GM12878 (cell line): ENCODE measurements at places on chromosomes 1 and 21.

GRCh38 chr1:47776667-47777131 is 220.5 kb downstream of the TRABD2B start:
- no peak for DNase-seq

DNA sequence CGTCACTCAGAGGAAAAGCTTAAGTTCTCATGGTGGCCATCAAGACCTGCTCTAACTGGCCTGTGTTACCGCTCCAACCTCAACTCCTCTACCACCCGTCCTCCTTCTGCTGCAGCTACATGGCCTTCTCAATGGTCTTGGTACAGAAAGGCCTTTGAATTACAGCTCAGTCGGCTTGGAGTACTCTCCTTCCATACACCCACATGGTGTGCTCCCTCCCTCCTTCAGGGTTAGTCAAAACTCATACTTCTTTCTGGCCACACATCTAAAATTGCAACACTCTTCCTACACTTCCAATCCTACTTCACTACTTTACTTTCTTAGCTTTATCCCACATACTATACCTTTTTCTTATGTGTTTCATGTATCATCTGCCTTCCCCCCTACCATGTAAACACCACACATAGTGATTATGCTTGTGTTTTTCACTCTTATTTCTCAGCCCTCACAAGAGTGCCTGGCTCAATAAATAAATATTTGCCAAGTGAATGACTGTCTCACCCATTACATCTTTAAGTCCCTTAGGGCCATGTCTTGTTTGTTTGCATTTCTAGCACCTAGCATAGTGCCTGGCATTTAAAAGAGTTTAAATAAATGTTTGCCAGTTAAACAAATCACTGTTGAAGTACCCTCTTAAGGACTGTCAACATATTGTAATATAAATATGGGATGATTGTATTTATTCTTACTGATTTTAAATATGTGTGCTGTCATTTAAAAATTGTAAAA is 37.6 kb upstream of the HMCN1 start:
- no peak for DNase-seq

DNA sequence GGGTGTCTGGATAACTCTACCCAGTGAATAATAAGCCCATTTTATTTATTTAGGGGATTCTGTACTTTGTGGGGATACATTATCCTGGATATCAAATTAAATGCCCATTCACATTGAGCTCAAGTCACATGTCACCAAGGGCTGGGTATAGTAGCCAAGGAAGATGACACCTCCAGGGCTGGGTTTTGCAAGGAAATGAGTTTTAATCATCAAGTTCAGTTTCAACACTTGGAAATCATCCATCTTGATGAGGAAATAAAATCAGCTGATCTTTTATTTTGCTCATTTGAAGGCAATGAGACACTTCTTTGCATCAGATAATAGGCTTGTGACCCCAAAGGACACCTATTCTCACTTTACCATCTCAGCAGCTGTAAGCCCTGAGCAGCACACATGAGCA is 80.0 kb upstream of the TNR start:
- no peak for DNase-seq

GRCh38 chr1:109802901-109803561 is 39.3 kb upstream of the EPS8L3 start:
- no peak for DNase-seq

- no peak for DNase-seq
Observed at GRCh38 chr1:38370716-38371504, 324.3 kb upstream of the POU3F1 start.

DNA sequence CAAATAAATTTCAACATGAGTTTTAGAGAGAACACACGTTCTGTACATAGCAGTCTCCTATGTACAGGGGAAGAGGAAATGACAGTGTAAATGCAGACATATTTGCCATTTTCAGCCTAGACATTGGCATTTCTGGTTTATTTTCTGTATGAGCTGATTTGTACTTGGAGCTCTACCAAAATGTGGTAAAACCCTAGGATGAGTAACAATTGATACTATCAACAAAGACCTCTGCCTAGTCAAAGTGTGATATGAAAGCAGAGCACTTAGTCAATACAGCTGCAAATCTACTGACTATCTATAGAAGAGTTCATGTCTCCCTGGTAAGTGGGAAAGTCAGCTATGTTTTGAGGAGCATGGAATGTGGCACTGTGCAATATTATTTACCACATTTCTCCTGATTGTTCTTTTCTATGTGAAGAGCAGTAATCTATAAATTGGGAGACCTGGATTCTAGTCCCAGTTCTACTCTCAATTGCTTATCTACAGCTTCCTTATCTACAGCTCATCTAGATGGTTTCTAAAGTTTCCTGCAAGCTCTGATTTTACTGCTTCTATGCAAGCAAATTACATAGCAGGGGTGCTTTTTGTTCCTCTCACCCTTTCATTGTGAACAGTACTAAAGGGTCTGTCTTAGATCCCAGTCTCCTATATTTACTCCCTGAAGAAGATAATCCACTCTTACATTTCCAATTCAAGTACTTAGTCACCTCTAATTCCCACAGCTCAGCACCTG is 334.2 kb downstream of the NTNG1 start:
- DNase-seq: no peak

DNA sequence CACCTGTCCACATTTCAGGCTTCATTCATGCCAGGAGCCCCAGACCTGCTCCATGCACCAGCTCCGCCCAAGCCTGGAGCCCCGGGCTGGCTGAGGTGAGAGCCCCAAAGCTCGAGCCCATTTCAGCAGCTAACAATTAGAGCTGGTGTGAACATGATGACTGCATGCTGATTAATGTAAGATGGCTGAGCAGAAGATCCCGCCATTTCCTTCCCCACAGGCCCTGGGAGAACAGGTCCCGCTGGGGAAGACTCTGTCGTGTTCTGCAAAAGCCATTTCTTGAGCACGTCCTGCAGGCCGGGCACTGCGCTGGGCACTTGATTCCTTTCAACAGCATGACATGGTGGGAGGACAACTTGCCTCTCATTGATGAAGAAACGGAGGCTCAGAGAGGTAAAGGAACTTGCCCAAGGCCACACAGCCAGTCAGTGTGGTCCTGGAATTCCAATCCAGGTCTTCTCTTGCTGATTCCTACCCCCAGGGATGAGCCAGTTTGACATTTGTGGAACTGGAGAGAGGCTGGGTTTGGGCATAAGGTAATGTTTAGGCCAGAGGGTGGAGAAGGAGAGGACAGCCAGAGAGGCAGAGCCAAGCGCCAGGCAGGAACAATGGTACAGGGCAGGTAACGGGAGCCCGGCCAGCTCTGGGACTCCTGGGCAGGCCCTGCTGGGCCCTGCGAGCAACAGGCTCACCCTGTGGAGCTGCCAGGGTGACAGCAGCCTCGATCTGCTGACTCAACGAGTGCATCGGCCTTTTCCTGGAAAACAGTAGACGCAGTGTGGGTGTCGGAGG is 28.1 kb upstream of the EPHA2 start:
- no peak for DNase-seq

- DNase-seq: no peak
Observed at GRCh38 chr1:156121457-156121856, 6.9 kb downstream of the LMNA start.

- no peak for DNase-seq
Observed at GRCh38 chr1:68327414-68327813, 95.1 kb upstream of the WLS start.

DNA sequence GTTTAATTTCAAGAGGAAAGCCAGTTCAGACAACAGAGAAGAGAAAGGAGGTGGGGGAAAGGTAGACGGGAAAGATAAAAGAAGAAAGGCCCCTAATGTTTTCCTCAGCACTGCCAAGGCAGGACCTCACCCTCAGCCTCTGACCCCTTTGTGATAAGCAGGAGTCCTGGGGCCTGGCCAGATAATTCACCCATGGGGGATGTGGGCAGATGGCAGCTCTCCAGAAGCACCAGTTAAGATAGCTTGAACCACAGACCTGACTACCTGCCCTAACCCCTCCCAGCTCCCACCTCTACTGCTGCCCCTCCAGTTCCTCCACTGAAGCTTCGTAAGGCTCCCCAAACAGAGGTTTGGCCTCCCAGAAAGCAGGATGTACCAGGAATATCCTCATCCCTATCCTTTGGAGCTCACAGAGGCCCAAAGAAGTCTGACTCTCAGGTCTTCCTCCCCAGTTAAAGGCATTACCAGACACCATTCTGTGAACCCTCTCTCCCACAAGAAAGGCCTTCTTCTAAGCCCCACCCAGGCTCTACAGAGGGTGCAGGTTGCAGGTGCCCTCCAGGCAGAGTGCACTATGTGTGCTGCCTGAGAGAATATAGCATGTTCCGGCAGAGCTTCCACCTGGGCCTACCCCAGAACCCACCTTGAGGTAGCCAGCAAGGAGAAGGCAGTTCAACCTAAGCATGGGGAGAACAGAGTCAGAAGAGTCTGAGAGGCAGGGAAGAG is 9.2 kb upstream of the SNAPIN start:
- no peak for DNase-seq

- no peak for DNase-seq
Observed at GRCh38 chr1:240658312-240658960, 46.5 kb upstream of the GREM2 start.

- no peak for DNase-seq
Observed at GRCh38 chr1:28642056-28642846, 616 bp downstream of the TAF12 start.

GRCh38 chr1:223678841-223679240 is 13.3 kb upstream of the CAPN8 start:
- no peak for DNase-seq

DNA sequence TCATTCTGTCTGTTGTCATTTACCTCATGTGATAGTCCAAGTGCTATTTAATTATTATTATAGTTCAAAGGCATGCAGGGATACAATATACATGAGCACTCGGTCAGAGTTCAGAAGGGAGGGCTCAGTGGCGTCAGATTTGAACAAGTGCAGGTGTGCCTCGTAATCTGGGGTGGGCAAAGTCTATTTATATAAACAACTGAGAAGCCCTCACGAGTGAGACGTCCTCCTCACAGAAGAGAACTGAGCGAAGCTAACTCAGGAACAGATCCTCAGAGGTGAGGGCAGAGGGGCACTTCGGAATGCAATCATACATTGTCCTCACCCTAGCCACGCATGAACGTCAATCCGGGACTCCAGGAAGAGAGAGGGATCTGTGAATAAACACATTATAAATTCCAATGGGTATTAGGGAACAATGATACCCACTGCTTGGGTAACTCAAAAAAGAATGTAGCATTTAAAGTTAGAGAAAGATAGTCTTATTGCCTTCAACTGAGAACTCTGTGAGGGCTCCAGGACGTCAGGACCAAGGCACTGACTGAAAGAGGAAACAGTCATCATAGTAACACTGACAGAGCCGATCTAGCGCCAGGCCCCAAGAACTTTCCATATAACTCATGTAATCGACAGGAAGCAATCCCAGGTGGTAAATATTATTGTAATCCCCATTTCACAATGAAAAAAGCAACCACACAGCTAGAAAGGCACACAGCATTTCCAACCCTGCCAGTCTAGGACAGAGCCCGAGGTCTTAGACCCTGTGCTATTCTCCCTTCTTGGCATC is 127.1 kb upstream of the B3GALT2 start:
- DNase-seq: no peak

- DNase-seq: no peak
Observed at GRCh38 chr1:3772027-3772714, 378 bp upstream of the SMIM1 start.

- DNase-seq: no peak
Observed at GRCh38 chr21:31117128-31117916, 79.0 kb upstream of the KRTAP19-8 start.

GRCh38 chr1:66388913-66389312 is 145.0 kb upstream of the SGIP1 start:
- no peak for DNase-seq

DNA sequence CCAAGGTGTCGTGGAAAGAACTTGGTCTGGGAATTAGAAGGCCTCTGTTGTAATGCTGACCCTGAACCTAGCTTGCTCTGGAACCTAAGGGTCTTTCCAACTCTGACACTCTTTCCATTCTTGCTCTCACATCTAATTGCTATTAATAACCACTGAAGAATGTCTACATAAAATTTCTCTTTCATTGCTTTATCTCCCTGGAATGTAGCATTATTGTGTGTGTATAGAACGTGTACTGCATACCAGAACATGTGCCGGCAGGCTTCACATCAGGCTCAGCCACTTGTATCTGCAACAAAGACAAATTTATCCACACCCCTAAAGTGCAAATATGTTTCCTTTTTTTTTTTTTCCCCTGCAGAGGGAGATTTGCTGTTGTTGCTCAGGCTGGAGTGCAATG is 13.9 kb upstream of the LAX1 start:
- no peak for DNase-seq

DNA sequence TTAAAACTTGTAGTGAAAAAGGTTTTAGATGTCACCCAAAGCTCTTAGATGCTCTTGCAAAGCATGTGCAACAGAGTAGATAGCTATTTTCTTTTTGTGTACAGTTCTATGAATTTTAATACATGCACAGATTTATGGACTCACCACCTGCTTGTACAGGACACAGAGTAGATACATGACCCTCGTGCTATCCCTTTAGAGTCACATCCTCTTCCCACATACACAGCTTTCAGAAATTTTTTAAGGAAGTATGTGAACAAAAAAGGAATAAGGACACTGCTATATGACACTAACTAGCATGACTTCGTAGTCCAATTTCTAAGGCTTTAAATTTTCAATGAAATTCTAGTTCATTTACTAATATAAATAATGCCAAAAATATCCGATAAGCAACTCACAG is 60.9 kb downstream of the ABL2 start:
- DNase-seq: no peak

GRCh38 chr1:242405947-242406346 is 118.5 kb downstream of the PLD5 start:
- no peak for DNase-seq

DNA sequence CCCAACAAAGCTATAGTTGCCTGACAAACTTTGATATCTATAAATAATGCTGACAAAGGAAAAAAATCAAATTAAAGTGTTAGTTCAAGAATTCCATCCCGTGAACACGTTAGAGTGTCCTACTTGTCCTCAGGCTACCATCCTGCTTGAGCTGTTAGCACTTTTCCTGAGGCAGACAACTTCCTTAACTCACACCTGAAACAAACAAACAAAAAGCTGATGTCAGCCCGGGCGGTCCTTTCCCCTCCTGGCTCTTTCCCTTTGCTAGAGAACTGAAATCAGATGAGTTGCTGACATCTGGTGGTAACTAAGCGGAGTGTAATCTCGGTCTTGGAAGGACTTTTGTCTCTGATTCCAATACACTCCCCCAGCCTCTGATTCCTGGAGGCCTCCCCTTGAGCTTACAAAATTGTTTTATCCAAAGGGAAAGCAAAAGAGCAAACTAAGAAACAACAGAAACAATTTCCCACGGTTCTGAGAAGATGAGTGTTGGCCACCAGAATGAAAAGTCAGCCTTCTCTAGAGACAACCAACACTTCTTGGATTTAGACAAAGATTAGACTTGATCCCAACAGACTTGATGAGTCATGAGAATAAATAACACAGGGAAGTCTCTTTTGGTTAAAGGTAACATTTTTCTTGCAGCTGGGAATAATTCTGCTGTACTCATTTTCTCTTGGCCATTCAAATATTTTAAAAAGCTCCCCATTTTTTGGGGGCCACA is 135.4 kb downstream of the PROX1 start:
- no peak for DNase-seq

DNA sequence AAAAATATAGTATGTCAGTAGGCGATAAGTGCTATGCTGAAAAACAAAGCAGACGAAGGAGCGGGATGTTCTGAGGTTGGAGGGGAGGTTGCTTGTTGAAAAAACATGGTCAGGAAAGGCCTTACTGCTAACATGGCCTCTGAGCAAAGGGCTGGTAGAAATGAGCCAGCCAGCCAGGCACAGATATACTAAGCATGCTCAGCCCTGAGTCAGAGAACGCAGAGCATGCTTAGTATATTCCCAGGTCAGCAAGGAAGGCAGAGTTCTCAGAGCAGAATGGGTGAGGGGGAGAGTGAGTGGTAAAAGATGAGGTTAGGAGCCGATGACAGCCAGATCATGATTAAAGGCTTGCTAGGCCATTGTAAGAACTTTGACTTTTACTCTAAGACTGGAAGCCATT is 36.7 kb downstream of the ZBTB40 start:
- no peak for DNase-seq

GRCh38 chr21:16569679-16570078 is 839.9 kb downstream of the USP25 start:
- DNase-seq: no peak
